Urinary bladder (tissue), 4 donors: ENCODE measurements at places on chromosomes 2 and 18.

DNA sequence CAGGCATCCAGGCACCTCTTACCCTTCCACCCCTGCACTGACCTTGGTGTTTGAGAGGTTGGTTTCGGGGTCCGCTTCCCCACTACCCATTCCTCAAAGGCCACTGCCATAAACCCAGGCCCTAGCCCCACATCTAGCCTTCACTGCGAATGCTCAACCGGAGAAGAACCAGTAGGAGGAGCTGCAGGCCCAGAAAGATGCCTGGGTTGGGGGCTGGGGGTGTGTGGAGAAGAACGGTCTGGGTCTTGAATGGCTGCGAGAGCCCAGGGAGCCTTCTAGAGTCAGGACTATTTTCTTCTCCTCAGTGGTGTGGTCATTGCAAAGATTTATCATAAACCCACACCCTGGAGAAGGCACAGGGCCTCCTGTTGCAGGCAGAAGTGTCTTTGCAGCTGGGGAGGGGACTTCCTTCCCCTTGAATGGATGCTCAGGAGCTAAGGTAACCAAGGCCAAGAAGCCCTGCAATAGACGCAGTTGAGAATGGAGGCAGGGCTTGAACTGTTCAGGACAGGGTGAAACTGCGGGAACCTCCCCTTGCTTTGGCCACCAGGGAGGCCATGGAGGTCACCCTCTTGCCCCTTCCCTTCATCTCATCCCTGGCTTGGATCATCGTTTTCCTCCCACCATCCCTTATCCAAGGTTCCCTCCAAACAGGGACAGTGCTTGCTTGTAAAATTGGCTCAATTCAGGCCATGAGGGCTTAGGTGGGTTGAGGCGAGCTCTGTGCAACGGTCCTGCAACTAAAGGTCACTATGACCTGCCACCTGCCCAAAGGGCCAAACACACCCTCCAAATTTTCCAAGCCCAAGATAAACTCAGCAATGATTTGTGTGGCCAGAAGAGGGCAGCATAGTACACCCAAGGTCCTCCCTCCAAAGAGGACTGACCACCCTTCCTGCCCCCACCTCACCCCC, 20.9 kb downstream of the THNSL2 start:
- no peak for DNase-seq

- no peak for DNase-seq
These were observed 467.9 kb upstream of the SYT4 start for GRCh38 chr18:43744960-43745745.

- peak; percentile 11 for DNase-seq
These were observed 410.1 kb upstream of the TCF4 start for GRCh38 chr18:55998071-55998522.

DNA sequence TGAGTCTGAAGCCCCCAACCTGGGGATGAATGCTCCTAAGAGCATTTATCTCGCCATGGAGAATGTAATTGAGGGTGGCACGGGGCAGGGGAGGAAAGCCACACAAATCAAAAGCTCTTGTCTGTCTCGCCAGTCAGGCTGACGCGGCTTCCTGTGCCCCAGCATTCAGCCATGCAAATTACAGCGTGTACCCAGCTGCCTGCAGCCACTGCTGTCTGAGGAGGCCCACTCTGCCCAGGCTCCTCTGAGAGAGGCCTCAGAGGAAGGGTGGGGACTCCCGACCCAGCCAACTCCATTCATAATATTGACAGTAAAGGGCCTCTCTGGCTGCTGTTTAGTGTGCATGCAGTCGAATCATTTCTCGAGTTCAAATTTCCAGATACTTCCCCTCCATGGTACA, 22.0 kb downstream of the SMAD7 start:
- no peak for DNase-seq

DNA sequence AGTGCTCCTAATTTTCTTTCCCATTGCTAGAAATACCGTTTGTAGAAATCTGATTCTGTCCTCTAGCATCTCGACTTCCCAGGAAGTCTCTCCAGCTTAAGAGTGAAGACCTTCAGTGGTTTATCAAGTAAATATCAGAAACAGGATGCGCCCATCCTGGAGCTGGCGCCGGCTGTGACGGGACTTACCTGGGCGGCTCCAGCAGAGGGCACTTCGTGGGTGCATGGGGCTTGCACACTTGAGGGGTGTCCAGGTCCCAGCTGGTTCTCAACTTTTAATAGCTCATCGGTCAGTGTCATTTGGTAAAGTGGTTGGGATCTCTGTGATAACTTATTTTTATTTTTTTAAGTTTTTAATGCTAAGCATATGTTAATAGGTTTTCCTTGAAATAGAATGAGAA, 167.0 kb upstream of the TPO start:
- DNase-seq: no peak

DNA sequence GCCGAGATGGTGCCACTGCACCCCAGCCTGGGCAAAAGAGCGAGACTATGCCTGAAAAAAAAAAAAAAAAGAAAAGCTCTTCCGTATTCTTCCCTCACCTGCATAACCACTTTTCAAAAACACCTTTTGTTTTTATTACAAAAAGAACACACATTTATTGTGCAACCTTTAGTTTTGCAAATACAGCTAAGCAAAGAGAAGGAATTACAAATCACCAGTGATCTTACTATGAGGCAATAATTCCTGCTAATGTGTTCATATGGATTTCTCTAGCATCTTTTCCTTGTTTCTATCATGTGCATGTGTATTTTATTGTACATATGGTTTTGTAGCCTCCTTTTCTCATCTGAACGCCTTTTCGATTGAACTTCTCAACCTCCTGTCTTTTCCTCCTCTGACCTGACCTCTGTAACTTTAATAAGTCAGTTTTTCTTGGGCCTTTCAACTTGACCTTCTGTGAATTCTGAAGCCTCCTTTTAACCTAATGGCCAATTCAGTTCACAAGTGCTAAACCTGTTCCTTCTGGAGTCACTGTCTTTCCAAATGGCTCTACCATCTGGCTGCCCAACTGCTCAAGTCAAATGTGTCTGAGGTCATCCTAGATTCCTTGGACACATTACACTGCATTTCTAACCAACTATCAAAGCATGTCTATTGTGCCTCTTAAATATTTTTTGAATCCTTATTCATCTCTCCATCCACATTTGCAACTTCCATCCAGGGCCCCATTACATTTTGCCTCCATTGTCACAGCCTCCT, 59.1 kb upstream of the DAPL1 start:
- no peak for DNase-seq
